ENCODE measurements at places on chromosomes 4 and X.

- no peak overlapping the region for H3K4me3 ChIP-seq
- no peaks in the 10 kb centered on the region for H3K27me3 ChIP-seq
- DNase-seq = no peak
- H3K27ac ChIP-seq = peak overlapping the region; percentile 78
- H3K4me1 ChIP-seq = peaks cover 9% of the 10 kb centered on the region
These were observed 116.2 kb downstream of the CBR4 start for GRCh38 chr4:168893807-168894206.

DNA sequence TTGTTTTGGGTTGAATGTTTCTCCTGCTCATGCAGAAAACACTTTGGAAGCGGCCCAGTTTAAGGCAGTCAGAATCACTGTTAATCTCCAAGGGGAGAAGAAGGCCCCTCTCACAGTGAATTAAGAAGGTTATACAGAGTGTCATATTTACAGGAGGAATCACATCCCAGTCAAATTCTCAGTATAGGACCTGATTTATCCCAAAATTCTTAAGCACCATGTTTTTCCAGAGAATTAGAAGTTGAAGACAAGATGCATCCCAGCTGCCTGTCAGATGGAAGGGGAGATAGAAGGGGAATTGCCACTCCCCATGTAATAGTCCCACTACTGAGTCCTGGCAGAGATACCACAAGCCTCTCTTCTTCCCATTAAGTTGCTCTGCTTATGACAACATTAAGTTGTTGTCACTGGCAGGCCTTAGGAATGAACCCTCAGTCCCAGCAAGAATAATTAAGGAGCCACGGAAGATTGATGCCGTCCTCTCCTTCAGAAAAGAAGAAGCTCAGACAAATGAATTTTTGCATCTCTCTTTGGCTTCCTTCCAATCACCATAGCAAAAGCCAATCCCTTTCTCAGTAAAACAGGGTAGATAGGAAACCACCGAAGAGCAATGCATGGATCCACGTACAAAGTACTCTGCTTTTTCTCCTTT lies 138.4 kb downstream of the LDB2 start:
- no peaks in the 10 kb centered on the region for H3K4me1 ChIP-seq
- H3K36me3 ChIP-seq = no peaks in the 10 kb centered on the region
- H3K27me3 ChIP-seq = no peaks in the 10 kb centered on the region
- H3K4me3 ChIP-seq = no peak overlapping the region

GRCh38 chrX:10288373-10288975 lies 131.7 kb downstream of the CLCN4 start:
- H3K4me1 ChIP-seq = no peaks in the 10 kb centered on the region
- no peaks in the 10 kb centered on the region for H3K27me3 ChIP-seq
- H3K4me3 ChIP-seq = no peak overlapping the region
- DNase-seq = no peak
- no peaks in the 10 kb centered on the region for H3K36me3 ChIP-seq

- H3K4me3 ChIP-seq = no peak overlapping the region
- DNase-seq = no peak
- no peaks in the 10 kb centered on the region for H3K27me3 ChIP-seq
- no peaks in the 10 kb centered on the region for H3K36me3 ChIP-seq
- no peaks in the 10 kb centered on the region for H3K4me1 ChIP-seq
These were observed 739 bp upstream of the MSX1 start for GRCh38 chr4:4858527-4859324.

DNA sequence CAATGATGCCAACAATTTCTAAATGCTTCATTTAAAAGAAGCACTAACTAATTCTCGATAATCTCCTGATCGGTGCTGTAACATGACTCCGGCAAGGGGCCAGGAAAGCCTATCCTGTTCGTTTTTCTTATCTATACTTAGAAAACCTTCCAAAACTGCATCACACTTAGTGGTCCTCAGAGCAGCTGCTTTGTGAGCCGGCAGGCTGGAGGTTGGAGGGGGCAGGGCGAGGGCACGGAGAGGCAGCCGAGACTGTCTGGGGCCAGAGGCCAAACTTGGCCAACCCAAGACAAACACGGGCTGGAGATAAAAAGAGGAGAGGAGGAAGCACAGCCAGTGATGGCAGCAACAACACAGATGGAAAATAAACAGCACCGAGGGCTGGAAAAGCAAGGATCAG lies 455.7 kb downstream of the BCOR start:
- H3K4me3 ChIP-seq = no peak overlapping the region
- no peaks in the 10 kb centered on the region for H3K4me1 ChIP-seq

DNA sequence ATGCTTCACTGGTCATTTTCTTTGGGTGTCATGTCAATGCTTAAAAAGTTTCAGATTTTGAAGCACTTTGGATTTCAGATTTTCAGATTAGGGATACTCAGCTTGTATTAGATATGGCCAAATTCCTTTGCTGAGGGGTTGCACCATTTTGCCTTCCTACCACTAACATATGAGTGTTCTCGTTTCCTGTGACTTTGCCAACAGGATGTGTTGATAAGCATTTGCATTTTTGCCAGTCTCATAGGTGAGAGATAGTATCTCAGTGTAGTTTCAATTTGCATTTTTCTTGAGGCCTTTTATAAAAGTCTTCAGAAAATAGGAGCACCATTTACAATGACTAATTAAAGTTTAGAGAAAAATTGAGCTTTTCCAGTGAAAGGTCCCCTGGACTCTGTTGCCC lies 71.6 kb upstream of the CLCN4 start:
- no peak overlapping the region for H3K4me3 ChIP-seq
- no peak overlapping the region for H3K27ac ChIP-seq
- DNase-seq = no peak
- peaks cover 3% of the 10 kb centered on the region for H3K36me3 ChIP-seq
